ENCODE measurements at places on chromosomes 13 and 19. TPM values are rescaled to one million over a fixed set of nuclear protein-coding genes. Genes with fewer than 3 reads are reported as not detected.
A peak's percentile ranks its signal among the peaks of the same experiment; 100 is the strongest.

DNA sequence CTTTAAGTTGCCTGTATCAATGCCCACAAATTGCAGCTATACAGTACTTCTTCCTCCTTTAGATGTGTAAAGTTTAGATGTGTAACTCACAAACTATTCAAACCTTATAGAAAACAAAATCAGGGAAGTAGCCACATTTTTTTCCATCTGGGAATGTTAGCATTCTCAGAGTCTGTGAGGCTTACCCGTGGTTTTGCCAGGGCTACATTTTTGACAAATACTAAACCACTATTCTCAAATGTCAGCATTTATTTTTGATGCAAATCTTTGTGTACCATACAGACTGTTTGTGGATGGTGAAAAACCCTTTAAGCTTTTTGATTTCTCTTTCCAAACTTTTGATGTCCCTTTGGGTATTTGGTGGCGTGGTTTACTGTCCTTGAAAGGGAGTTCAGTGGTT is 216.4 kb downstream of the POSTN start:
- no peak overlapping the region for H3K27ac ChIP-seq
- H3K27me3 ChIP-seq: no peaks in the 10 kb centered on the region
- no peak for DNase-seq
- no peaks in the 10 kb centered on the region for H3K4me1 ChIP-seq

- H3K4me3 ChIP-seq: no peak overlapping the region
- H3K36me3 ChIP-seq: no peaks in the 10 kb centered on the region
- H3K27ac ChIP-seq: peak overlapping the region; percentile 65
- peaks cover 8% of the 10 kb centered on the region for H3K4me1 ChIP-seq
These were observed 18.6 kb downstream of the POP4 start for GRCh38 chr19:29624489-29625185.

DNA sequence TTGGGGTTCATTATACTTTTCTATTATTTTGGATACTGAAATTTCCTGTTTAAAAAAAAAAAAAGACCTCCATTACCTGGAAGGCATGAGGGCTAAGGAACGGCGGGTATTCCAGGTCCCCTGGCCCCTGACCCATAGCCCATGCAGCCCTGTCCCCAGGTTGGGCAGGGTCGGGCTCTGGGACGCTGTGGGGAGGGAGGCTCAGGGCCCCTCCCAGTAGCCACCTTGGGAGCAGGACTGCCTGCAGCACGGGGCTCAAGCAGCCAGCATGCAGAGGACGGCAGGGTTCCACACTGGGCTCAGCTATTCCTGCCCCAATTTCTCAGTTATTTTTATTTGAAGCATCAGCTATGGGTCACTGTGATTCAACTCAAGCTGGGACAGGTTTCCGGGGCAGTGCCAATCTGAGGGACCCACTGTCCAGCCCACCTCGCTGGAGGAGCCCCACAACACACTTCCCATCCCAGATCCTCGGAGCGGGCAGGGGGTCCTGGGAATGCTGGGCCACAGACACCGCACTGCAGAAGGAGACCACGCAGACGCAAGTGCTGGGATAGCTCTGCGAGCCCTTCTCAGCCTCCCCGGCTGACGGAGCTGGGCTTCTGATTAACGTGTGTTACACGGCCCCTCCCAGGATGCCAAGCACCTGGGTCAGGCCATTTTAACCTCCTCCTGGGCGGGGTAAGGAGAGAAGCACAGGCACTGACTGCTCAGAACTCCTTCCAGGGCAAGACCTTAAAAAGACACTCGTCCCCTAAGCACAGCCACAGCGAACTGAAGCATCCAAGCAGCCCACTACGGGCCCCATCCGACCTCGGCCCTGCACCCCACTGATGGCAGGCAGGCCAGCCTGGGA is 60.1 kb downstream of the PEPD start:
- no peaks in the 10 kb centered on the region for H3K27me3 ChIP-seq
- no peak overlapping the region for H3K4me3 ChIP-seq

DNA sequence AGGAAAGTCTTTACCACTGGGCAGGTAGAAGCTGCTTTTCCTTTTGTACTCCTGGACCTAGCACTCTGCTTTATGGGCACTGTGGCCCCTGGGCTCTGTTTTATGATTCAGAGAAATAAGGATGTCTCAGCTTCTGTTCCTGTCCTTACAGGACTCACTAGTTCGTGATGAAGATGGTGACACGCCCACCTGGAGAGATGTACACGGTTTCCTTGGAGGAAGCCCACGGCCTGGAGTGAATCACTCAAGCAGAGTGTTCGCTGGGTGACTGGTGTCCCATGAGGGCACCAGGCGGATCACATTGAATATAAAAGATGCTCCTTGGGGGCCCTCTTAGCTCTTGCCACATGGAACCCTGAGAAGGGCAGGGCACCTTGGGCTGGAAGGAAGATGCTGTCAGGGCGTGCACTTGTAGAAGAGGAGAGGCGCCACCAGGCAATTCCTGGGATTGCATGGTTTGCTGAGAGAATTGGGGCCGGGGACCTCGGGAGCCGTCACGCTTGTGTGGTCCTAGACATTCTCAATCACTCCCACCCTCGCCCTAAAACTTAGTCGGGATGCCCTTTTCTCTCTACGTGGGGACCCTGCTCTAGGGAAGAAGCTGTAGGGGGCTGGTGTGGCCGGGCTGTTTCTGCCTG is 202.6 kb downstream of the TSHZ3 start:
- H3K36me3 ChIP-seq: no peaks in the 10 kb centered on the region
- no peak for DNase-seq
- H3K27ac ChIP-seq: no peak overlapping the region
- H3K4me3 ChIP-seq: no peak overlapping the region
- H3K27me3 ChIP-seq: no peaks in the 10 kb centered on the region

DNA sequence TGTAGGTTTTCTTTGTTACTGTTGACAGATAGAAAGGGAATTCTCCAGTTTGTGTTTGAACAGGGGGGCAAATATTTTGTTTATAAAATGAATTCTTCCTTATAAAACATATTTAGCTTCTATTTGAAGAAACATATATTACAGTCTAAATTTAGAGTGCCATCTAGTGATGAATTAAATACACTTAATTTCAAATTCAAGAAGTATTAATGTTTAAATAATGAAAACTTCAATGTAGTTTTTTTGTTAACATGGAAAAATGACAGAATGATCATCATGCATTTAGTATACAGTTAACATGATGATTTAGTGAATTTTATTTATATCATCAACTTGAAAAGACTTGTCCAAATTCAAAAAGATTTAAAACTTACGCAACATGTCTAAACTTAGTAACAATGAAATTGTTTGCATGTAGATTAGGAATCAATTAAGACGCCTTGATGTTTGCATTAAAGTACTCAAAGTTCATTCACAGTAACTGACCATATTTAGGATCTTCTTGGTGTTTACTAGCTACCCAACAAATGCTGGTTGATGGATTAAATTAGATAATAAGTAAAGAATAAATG is 765.9 kb upstream of the SLITRK1 start:
- peaks cover 4% of the 10 kb centered on the region for H3K4me1 ChIP-seq
- no peak overlapping the region for H3K27ac ChIP-seq
- H3K36me3 ChIP-seq: no peaks in the 10 kb centered on the region
- no peak overlapping the region for H3K4me3 ChIP-seq
- DNase-seq: no peak
- H3K27me3 ChIP-seq: peaks cover 5% of the 10 kb centered on the region

- no peaks in the 10 kb centered on the region for H3K27me3 ChIP-seq
- H3K36me3 ChIP-seq: no peaks in the 10 kb centered on the region
- H3K4me3 ChIP-seq: no peak overlapping the region
- H3K4me1 ChIP-seq: no peaks in the 10 kb centered on the region
- no peak for DNase-seq
These were observed 80.8 kb downstream of the FREM2 start for GRCh38 chr13:38767506-38768265.

- no peaks in the 10 kb centered on the region for H3K27me3 ChIP-seq
- H3K4me1 ChIP-seq: no peaks in the 10 kb centered on the region
- DNase-seq: no peak
- H3K4me3 ChIP-seq: no peak overlapping the region
These were observed 1.1 kb upstream of the ZNF845 start for GRCh38 chr19:53332484-53332883.

- no peak overlapping the region for H3K4me3 ChIP-seq
- no peaks in the 10 kb centered on the region for H3K27me3 ChIP-seq
- no peak overlapping the region for H3K27ac ChIP-seq
- no peaks in the 10 kb centered on the region for H3K36me3 ChIP-seq
- no peak for DNase-seq
These were observed 2023.3 kb upstream of the PCDH20 start for GRCh38 chr13:63438951-63439350.

GRCh38 chr19:15449620-15450527 is at the start of gene WIZ:
TSS of gene WIZ (minus strand) at chr19:15449956. CDS start at chr19:15448307, 1,649 bp downstream.
- H3K4me1 ChIP-seq: peaks cover 11% of the 10 kb centered on the region
- no peaks in the 10 kb centered on the region for H3K27me3 ChIP-seq
- peak within 1 kb of the TSS; percentile 33 for H3K27ac ChIP-seq
- H3K36me3 ChIP-seq: no peaks in the 10 kb centered on the region
- peak within 1 kb of the TSS; percentile 74 for H3K4me3 ChIP-seq

- DNase-seq: no peak
- no peaks in the 10 kb centered on the region for H3K27me3 ChIP-seq
- H3K36me3 ChIP-seq: no peaks in the 10 kb centered on the region
- no peak overlapping the region for H3K27ac ChIP-seq
- H3K4me3 ChIP-seq: no peak overlapping the region
These were observed 692.3 kb downstream of the SLITRK1 start for GRCh38 chr13:83190020-83190419.

DNA sequence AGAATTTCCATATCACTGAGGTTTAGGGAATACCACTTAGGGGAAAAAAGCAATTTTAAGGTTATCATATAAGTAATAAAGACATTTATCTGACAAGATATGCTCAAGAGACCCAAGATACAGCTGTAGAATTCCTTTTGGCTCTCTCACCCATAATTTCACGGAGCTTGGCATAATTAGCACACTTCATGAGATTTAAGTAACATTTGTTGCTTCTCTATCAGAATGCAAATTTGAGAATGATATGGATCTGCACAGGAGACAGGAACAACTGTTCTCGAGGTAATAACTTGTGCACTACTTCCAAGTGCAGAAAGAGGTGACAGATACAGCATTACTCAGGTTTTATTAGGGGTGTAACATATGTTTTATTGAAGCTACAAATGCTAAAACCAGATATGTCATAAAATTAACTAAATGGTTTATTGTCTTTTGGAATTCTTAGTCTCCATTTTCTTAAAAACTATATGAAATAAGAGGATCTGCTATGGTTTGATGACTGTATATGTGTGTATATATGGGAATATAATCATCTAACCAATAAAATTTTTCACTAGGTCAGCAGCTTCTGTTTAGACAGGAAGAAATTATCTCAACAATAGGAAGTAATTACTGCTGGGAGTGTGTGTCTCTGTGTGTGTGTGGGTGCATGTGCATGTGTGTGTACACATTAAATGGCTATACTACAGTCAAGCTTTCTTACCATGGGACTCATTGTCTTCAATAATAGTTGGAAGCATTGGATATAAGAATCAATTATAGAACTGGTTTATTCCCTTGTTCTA is 401.3 kb downstream of the PCDH17 start:
- no peak overlapping the region for H3K4me3 ChIP-seq
- no peaks in the 10 kb centered on the region for H3K36me3 ChIP-seq
- DNase-seq: no peak
- no peaks in the 10 kb centered on the region for H3K27me3 ChIP-seq

- H3K27ac ChIP-seq: no peak overlapping the region
- H3K4me1 ChIP-seq: no peaks in the 10 kb centered on the region
- no peak overlapping the region for H3K4me3 ChIP-seq
- H3K27me3 ChIP-seq: no peaks in the 10 kb centered on the region
- H3K36me3 ChIP-seq: no peaks in the 10 kb centered on the region
- DNase-seq: no peak
These were observed 1.4 kb upstream of the BST2 start for GRCh38 chr19:17406887-17407196.

Gene EXOC3L2
- total RNA-seq: 1.5 TPM

Gene NLRP9
- total RNA-seq: not detected

Gene PDE4C
- total RNA-seq: 0.37 TPM

Gene MYO16
- total RNA-seq: 0.08 TPM

All from pancreas (tissue), 10 donors.